ENCODE measurements at places on chromosomes 12 and 14. TPM values are rescaled to one million over a fixed set of nuclear protein-coding genes. Genes with fewer than 3 reads are reported as not detected.
A peak's percentile ranks its signal among the peaks of the same experiment; 100 is the strongest.

GRCh38 chr12:65649126-65649525 is 175.2 kb upstream of the HMGA2 start:
- H3K27me3 ChIP-seq, result no peaks in the 10 kb centered on the region
- no peak overlapping the region for H3K27ac ChIP-seq
- no peaks in the 10 kb centered on the region for H3K4me1 ChIP-seq
- H3K36me3 ChIP-seq, result no peaks in the 10 kb centered on the region

- DNase-seq, result peak; percentile 7
- H3K36me3 ChIP-seq, result no peaks in the 10 kb centered on the region
- no peak overlapping the region for H3K4me3 ChIP-seq
- no peak overlapping the region for H3K27ac ChIP-seq
- H3K27me3 ChIP-seq, result no peaks in the 10 kb centered on the region
- no peaks in the 10 kb centered on the region for H3K4me1 ChIP-seq
Observed at GRCh38 chr14:101501341-101501740, 60.0 kb upstream of the DIO3 start.

The NXPH4 gene
- total RNA-seq, result not detected

- no peak overlapping the region for H3K4me3 ChIP-seq
- no peaks in the 10 kb centered on the region for H3K4me1 ChIP-seq
- H3K27ac ChIP-seq, result no peak overlapping the region
- no peaks in the 10 kb centered on the region for H3K27me3 ChIP-seq
Observed at GRCh38 chr12:6443361-6443983, 1.3 kb upstream of the CD27 start.

The CCDC60 gene
- not detected for total RNA-seq

- H3K4me1 ChIP-seq, result no peaks in the 10 kb centered on the region
- H3K27me3 ChIP-seq, result no peaks in the 10 kb centered on the region
- no peak for DNase-seq
- no peaks in the 10 kb centered on the region for H3K36me3 ChIP-seq
Observed at GRCh38 chr14:60085085-60085484, 6.6 kb upstream of the PCNX4 start.

- no peaks in the 10 kb centered on the region for H3K27me3 ChIP-seq
- no peak overlapping the region for H3K4me3 ChIP-seq
- no peak for DNase-seq
- H3K27ac ChIP-seq, result no peak overlapping the region
- peaks cover 6% of the 10 kb centered on the region for H3K4me1 ChIP-seq
Observed at GRCh38 chr12:52975820-52976573, 27.1 kb downstream of the KRT18 start.

The HHIPL1 gene
- 3.3 TPM for total RNA-seq

The VRTN gene
- total RNA-seq, result not detected

The CYP46A1 gene
- 1.3 TPM for total RNA-seq

The PLD4 gene
- total RNA-seq, result 2.4 TPM

DNA sequence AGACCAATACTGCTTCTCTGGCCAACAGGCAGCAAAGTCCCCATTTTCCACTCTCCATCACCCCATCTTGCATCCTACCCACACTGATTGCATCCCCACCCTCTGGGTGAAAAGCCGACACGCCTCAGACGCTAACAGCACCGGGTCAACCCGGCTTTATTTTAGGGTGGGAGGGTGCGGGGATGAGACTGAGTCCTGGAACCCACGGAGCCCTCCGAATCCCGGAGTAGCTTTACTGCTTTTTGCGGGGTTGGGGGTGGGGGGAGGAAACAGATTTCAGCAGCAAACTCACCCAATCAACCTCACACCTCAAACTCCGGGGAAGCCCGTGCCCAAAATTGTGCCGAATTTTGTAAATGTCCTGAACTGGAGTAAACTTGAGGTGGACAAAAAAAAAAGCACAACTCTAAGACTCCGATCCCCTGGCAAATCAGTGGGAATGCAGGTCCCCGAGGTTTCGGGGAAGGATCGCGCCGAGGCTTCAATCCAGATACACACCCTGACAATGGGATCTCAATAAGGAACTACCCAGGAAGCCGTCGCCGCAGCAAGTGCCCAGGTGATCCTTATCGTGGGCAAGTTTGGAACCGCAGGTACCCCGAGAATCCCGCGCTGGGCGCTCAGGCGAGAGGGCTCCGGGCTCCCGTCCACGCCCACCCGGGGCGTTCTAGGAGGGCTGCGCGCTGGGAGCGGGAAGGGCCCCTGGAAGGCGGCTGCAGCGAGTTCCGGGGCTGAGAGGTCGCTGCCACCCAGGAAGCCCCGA is 1.1 kb downstream of the GCH1 start:
- peaks cover 12% of the 10 kb centered on the region for H3K4me1 ChIP-seq
- no peaks in the 10 kb centered on the region for H3K36me3 ChIP-seq
- H3K27me3 ChIP-seq, result no peaks in the 10 kb centered on the region
- no peak for DNase-seq
- H3K27ac ChIP-seq, result peak overlapping the region; percentile 26

GRCh38 chr12:108840605-108841332 is 16.6 kb downstream of the SSH1 start:
- no peaks in the 10 kb centered on the region for H3K36me3 ChIP-seq
- H3K27me3 ChIP-seq, result no peaks in the 10 kb centered on the region
